Liver (tissue), 10 donors: ENCODE measurements at places on chromosomes 7 and 10.

DNA sequence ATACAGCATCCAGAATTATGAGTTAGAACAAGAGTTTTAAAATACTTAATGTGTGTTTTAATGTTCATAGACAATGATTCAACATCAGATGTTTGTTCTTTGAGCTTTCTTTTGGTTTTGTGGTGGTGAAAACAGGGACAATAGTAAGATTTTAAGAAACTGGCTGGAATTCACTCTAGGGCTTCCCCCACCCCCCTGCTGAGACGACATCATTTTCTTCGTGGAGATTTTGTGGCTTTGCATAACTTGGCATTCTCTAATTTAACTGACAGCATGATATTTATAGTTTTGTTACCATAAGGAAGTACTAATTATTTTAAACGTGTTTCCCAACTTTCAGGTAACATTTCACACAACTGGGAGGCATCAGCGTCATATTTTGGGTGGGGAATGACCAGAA is 184.1 kb downstream of the BICC1 start:
- no peak overlapping the region for H3K4me3 ChIP-seq
- no peaks in the 10 kb centered on the region for H3K27me3 ChIP-seq
- H3K4me1 ChIP-seq = no peaks in the 10 kb centered on the region
- DNase-seq = no peak

DNA sequence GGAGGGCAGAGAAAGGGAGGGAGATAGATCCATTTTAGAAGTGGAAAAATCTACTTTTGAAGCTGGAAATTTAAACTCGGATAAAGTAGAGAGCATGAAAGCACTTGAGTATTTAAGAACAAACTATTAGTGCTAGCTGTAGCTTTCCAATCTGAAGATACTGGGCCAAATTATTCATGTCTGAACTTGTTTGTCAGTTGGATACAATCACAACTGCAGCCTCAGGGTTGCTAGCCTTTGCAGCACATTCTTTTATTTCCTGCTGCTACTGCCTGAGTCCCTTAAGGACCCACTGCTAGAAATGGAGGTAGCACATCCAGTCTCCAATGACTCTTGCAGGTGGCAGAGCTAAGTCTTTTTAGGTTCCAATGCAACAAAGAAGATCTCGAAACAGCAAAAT is 8.3 kb upstream of the SLC25A13 start:
- H3K27ac ChIP-seq = no peak overlapping the region
- DNase-seq = no peak
- H3K4me1 ChIP-seq = peaks cover 8% of the 10 kb centered on the region
- no peaks in the 10 kb centered on the region for H3K27me3 ChIP-seq

- no peak for DNase-seq
- H3K27ac ChIP-seq = no peak overlapping the region
- H3K4me1 ChIP-seq = no peaks in the 10 kb centered on the region
- no peaks in the 10 kb centered on the region for H3K27me3 ChIP-seq
- no peak overlapping the region for H3K4me3 ChIP-seq
Observed at GRCh38 chr7:50184271-50184990, 91.4 kb upstream of the ZPBP start.

- peaks cover 18% of the 10 kb centered on the region for H3K4me1 ChIP-seq
- no peaks in the 10 kb centered on the region for H3K36me3 ChIP-seq
- no peaks in the 10 kb centered on the region for H3K27me3 ChIP-seq
Observed at GRCh38 chr10:22251751-22252223, 34.0 kb upstream of the EBLN1 start.
